ENCODE measurements at places on chromosomes 1 and 21.
A peak's percentile ranks its signal among the peaks of the same experiment; 100 is the strongest.

DNA sequence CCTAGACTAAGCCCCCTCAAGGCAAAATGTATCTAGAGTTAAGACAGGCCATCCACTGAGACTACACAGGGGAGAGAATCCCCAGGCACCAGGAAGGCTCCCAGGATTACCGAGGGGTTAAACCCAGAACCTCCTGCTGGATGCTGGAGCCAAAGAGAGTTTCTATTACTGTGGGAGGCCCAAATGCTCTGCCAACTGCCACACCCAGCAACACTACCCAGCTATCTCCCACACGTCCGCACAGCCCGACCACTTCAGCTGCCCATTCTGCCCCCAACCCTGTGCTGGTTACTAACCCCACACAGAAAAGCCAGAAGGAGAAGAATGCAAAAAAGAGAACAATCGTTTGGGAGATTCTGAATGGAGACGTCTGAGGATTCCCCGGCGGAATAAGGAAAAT is 63.6 kb downstream of the CD46 start:
- no peak for DNase-seq

- DNase-seq, result no peak
Observed at GRCh38 chr1:211632808-211633523, 42.5 kb downstream of the NEK2 start.

- no peak for DNase-seq
Observed at GRCh38 chr1:22105611-22106207, 37.2 kb downstream of the WNT4 start.

GRCh38 chr1:231808990-231809389 is 182.4 kb downstream of the DISC1 start:
- DNase-seq, result no peak

DNA sequence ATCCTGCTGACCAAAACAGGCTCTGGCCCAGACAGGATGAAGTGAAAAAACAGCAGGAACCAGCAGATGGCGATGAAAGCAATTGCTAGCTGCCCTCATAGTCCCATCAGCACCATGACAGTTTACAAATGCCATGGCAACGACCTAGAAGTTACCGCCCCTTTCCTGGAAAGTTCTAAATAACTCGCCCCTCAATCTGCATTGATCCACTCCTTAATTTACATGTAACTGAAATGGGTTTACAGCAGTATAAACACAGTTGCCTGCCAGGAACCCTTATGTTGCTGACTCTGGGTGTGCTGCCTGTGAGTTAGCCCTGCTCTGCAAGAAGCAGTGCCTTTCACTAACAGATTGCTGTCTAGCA is 65.5 kb upstream of the CR1L start:
- no peak for DNase-seq

DNA sequence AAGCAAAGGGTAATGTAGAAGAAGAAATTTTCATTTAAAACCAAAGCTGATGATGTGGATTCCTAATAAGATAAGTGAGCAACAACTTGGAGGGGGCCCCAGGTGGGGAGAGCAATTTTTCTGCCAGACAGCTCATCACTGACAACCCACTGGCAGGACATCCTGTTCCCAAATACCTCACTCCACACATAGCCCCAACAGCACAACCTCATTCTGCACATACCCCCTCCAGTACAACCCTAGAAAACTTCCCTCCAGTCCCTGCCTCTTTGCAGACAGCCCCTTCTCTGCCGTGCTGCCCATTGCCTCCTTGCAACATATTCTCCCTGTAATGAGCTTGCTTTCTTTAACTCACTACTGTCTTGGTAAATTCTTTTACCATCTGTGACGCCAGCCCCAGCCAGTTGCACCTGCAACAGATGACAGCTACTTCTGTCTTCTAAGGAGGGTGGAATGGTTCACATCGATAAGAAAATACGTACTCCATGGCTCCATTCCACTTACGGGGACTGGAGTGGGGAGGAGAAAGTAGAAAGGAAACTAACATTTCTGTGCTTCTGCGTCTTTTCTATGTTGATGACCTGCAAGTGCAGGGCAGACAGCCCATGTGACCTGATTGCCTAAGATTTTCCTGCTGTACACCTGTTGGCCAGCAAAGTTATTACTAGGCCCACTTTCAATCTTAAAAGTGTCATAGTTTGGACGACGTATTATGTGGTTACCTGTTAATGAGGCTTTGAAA is 14.7 kb downstream of the RHEX start:
- no peak for DNase-seq

GRCh38 chr1:5836776-5837440 is 155.3 kb downstream of the NPHP4 start:
- no peak for DNase-seq

GRCh38 chr1:227315629-227316346 is 2.5 kb downstream of the CDC42BPA start:
- DNase-seq, result no peak

- DNase-seq, result no peak
Observed at GRCh38 chr1:91572044-91572443, 71.4 kb downstream of the CDC7 start.

- DNase-seq, result no peak
Observed at GRCh38 chr1:230167419-230167852, 100.4 kb downstream of the GALNT2 start.

GRCh38 chr1:28244549-28245251 is 8.8 kb downstream of the ATP5IF1 start:
- DNase-seq, result no peak

GRCh38 chr1:211737115-211738035 is 62.0 kb upstream of the NEK2 start:
- no peak for DNase-seq

GRCh38 chr21:44539991-44540666 is at the start of gene KRTAP10-1:
KRTAP10-1 (minus strand) TSS chr21:44540195; CDS start chr21:44540150, 45 bp downstream.
- DNase-seq, result no peak

GRCh38 chr1:26838474-26839338 is 12.2 kb downstream of the ZDHHC18 start:
- no peak for DNase-seq

- no peak for DNase-seq
Observed at GRCh38 chr1:114176366-114176765, 22.7 kb upstream of the SYT6 start.

DNA sequence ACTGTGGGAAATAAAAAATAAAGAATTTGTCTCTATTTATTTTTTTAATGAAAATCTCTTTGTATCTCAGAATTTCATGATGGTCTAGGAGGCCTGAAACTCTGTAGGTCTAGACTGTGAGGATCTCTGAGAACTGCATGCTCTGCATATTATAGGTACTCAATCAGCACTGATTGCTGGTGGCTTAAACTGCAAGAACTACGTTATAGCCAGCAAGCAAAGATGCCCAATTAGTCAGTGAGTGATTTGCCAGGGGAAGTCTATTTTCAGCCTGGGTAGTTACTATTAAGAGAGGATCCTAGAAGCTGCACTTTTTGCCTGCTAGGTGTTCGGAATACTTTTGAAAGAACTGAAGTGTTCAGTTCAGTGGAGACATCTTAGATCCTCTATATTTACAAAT is 87.4 kb downstream of the GPR52 start:
- no peak for DNase-seq

GRCh38 chr1:190942475-190942874 is 464.8 kb upstream of the BRINP3 start:
- DNase-seq, result no peak

GRCh38 chr1:184010788-184011187 is 26.7 kb downstream of the COLGALT2 start:
- no peak for DNase-seq

- DNase-seq, result no peak
Observed at GRCh38 chr1:43867976-43868740, 65.4 kb upstream of the ARTN start.

GRCh38 chr1:112589766-112590165 is 29.2 kb downstream of the ST7L start:
- no peak for DNase-seq

- DNase-seq, result no peak
Observed at GRCh38 chr1:18606443-18607288, 24.0 kb upstream of the PAX7 start.

GRCh38 chr1:233368106-233368788 is 40.7 kb downstream of the MAP3K21 start:
- DNase-seq, result no peak

DNA sequence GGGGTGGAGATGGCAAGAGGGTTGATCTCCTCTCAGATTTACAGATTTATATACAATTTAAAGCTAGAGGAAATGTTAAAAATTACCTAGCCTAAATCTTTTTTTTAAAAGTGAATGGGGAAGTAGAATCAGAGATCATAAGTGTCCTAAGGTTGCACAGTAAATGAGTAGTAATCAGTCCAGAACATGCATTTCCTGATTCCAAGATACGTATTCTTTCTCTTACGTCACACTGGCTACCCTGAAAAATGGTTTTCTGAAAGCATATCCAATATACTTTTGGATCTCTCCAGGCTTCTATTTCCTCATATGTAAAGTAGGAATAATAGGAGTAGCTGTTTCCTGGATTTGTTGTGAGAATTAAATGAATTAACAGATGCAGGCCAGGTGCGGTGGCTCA is 11.7 kb downstream of the GADD45A start:
- no peak for DNase-seq

- DNase-seq, result no peak
Observed at GRCh38 chr1:37137601-37138000, 103.3 kb upstream of the GRIK3 start.

- DNase-seq, result no peak
Observed at GRCh38 chr1:59506952-59507351, 210.1 kb downstream of the FGGY start.

- peak; percentile 56 for DNase-seq
Observed at GRCh38 chr1:39575191-39576015, 1.2 kb downstream of the PABPC4 start.

DNA sequence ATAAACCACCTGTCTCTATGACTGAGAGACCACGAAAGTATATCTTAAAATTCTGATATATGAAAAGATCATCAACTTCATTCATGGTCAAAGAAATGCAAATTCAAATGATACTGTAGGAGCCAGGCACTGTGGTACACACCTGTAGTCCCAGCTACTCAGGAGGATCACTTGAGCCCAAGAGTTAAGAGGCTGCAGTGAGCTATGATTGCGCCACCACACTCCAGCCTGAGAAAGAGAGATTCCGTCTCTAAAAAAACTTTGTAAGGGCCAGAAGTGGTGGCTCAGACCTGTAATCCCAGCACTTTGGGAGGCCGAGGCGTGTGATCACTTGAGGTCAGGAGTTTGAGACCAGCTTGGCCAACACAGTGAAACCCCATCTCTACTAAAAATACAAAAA is 17.0 kb downstream of the RERE start:
- DNase-seq, result no peak

DNA sequence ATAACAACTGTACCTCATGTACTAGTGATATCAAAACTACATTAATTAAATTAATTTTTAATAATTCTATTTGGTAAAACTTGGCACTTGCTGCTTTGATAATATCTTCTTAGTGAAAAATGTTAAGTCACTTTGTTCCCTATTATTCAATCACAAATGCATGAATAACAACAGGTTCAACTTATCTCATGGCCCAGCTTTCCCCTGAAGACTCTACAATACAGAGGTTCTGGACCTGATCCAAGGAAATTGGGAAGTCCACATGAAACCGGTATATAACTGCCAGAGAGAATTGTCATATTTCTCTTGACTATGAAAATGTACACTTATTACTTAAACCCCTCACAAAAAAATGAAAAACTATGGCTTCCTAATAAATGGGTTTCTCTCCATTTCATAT is 33.9 kb upstream of the PTPRC start:
- DNase-seq, result no peak

DNA sequence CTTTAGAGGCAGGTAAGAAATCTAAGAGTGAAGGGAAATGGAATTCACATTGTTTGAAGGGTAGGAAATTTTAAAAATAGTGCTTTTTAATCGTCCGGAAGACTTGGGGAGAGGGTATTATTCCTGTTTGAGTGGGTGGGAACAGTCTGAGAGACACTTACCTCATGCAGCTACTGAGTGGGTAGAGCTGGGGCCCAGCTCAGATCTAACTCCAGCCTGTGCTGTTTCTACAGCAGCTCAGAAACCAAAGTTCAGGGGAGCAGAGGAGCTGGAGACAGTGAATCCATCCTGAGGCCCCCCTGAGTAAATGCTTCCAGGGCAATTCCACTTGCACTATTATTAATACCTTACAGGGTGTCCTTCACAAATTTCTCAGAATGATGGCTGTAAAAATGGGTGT is 63.8 kb downstream of the FGGY start:
- no peak for DNase-seq

GRCh38 chr1:100249155-100249536 is 488 bp downstream of the DBT start:
- no peak for DNase-seq

DNA sequence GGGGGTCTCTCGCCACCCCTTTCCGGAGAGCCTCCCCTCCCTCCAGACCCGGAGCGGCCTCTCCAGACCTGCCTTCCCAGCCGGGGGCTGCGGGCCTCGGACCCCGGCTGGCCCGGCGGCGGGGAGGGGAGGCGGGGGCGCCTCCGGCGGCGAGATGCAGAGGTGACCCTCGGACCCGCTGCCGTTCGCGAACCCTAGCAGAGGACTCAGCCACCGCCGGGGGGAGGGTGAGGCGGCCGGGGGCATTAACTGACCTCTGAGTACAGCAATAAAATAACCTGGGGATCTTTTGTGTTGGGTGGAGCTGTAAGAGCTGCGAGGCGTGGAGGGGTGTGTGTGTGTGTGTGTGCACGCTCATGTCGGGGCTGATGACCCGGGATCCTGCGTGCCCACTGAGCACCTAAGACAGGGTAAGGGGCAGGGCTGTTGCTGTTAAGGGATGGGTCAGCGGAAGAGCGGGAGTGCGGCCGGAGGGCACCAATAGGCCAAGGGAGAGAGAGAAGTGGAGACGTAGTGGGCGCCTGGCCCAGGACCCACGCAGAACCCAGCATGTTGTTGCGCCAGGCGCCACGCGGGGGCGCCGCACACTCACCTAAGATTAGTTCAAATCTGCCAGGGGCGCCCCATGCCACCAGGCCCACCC is 6.3 kb downstream of the HAPLN2 start:
- peak; percentile 56 for DNase-seq

GRCh38 chr1:233252441-233252840 is 43.1 kb downstream of the PCNX2 start:
- no peak for DNase-seq

DNA sequence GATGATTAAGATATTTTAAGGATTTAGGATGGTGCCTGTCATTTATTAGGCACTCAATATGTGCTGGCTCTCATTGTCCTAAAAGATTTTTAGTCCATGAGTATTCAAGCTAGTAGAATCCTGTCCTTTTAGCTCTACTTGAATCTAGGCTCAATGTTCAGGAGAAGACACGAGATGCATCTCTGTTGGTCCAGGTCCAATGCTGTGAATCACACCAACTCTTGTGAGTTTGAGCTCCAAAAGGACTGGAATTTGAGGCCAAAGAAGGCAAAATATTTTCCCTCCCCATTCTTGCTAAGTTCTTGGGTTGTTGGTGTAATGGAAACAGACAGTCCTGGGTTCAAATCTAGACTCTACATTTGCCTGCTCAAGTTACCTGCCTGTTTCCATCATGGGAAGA is 1.4 kb upstream of the PODN start:
- DNase-seq, result no peak

- no peak for DNase-seq
Observed at GRCh38 chr1:7491109-7491817, 279.8 kb upstream of the VAMP3 start.

- DNase-seq, result no peak
Observed at GRCh38 chr1:224052772-224053171, 61.1 kb upstream of the FBXO28 start.

GRCh38 chr1:214281720-214282629 is 1.0 kb downstream of the SMYD2 start:
- DNase-seq, result no peak
